CD14-positive monocyte (primary cell): ENCODE measurements at places on chromosomes 6 and 20. TPM values are rescaled to one million over a fixed set of nuclear protein-coding genes. Genes with fewer than 3 reads are reported as not detected.

DNA sequence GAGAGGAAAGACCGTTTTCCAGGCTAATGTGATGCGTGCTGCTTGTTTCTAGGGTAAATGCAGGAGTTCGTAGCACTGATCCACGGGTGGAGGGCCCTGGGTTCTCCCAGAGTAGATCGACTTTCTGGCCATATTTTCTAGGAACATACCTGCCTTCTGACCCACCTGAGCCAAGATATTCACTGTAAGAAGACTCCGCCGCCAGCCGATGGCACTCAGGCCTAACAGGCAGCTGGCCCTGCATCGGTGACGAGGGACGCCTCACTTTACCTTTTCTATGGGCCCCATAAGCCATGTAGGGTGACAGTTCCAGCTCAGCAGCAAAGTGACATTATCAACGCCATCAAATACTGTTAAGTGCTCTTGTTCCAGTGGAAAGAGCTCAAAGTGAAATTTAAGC lies 30.2 kb upstream of the FRMD1 start:
- no peak for DNase-seq

DNA sequence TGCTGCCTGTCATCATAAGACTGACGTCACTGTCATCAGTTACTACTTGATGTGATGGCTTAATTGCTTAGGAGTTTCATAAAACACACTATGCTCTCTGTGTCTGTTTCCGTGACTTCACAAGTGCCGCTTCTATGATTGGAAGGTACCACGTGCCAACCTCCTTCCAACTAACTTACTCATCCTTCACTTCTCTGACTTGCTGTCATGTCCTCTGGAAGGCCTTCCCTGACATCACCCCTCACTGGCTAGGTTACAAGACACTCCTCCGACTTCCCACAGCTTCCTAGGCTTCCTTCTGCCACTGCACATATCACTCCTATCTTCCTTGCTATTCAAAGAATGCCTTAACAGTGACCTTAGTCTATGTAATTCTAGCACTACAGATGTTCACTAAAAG lies 20.4 kb downstream of the SERINC3 start:
- DNase-seq = no peak

- no peak for DNase-seq
These were observed 177.0 kb downstream of the TTLL2 start for GRCh38 chr6:167501831-167502385.

GRCh38 chr6:45650524-45651135 lies 272.9 kb upstream of the SUPT3H start:
- DNase-seq = no peak

Gene PACRG
- not detected in 2 replicates for polyA plus RNA-seq

Gene CHRNA4
- not detected for polyA plus RNA-seq

DNA sequence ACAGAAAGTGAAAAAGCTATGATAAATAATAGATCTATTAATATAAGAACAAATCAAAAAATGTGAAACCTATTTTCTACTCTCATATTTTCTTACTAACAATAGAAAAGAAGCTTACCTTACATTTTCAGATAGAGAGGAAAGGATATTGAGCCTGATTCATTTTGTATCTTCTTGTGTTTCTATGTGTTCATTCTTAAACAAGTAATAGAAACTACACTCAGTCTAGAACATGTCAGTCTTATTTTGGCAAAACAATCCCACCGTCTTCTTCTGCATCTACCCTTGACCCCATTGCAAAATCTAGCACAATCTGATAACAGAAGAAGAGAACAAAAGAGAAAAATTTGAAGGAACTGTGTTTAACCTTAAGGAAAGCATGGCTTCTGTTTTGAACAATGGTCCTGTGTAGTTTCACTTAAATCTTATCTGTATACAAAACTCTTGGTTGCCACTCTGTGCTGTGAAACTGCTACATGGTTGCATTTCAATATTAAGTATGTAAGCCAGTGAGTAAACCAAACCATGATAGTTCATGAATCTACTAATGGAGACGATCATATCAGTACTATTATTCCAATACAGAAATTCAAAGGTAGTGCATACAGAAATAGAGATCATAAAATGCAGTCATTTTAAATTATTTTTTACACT lies 69.5 kb upstream of the LGSN start:
- DNase-seq = no peak

GRCh38 chr20:29408034-29408695 lies 1849.3 kb upstream of the DEFB115 start:
- no peak for DNase-seq

Gene TOP1
- polyA plus RNA-seq = 11.5 TPM

Gene PTGIS
- polyA plus RNA-seq = not detected in 2 replicates

GRCh38 chr6:150567380-150567779 lies 32.3 kb upstream of the PLEKHG1 start:
- no peak for DNase-seq

GRCh38 chr6:55839080-55839479 lies 36.3 kb downstream of the BMP5 start:
- no peak for DNase-seq

GRCh38 chr6:156748504-156748903 lies 28.7 kb upstream of the ARID1B start:
- no peak for DNase-seq

Gene CGAS
- 4.9 and 6.6 TPM in 2 replicates for polyA plus RNA-seq
